Stimulated activated CD4-positive, alpha-beta T cell treated with anti-CD3 and anti-CD28 coated beads, Interleukin-12 subunit alpha, Interleukin-12 subunit beta, amount 100 ng/mL, for 24 hours (primary cell): ENCODE measurements at places on chromosomes 4 and X.

DNA sequence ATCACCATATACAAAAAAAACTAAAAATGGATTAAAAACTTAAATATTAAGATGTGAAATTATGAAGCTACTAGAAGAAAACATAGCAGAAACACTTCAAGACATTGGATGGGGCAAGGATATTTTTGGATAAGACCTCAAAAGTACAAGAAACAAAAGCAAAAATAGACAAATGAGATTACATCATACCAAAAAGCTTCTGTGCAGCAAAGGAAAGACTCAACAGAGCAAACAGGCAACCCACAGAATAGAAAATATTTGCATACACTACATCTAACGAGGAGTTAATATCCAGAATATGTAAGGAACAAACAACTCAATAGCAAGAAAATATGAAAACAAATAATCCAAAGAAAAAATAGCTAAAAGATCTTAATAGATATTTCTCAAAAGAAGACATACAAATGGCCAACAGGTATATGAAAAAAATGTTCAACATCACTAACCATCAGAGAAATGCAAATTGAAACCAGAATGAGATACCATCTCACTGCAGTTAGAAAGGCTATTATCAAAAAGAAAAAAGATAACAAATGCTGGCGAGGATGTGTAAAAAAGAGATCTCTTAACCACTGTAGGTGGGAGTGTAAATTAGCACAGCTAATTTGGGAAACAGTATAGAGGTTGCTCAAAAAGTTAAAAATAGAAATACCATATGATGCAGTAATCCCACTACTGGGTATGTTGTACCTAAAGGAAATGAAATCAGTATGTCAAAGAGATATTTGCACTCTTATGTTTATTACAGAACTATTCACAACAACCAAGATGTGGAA, 17.8 kb upstream of the LRCH2 start:
- DNase-seq = no peak

- no peak for DNase-seq
Measured at GRCh38 chr4:164770010-164770724, 16.2 kb downstream of the SMIM31 start.

GRCh38 chr4:47642191-47642830, 157.2 kb downstream of the ATP10D start:
- DNase-seq = no peak

GRCh38 chr4:17577665-17578481, 875 bp downstream of the LAP3 start:
- DNase-seq = peak; percentile 31

DNA sequence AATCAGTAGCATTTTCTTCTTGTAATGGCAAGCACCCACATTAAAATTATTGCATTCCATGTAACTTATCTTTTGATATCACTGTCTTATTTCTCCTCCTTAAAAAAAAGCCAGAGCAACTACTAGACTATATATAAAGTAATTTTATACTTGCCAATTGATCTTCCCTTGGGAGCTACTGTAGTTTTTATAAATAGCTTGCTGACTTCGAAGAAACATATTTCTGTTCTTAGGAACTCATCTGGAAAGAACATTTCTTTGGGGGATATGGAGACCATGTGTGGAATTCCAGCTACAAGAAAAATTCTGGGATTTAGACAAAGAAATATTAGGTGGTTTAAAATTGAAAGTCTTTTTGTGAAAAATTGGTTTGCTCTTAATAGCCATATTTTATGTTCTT, 94.9 kb downstream of the BMPR1B start:
- DNase-seq = no peak

DNA sequence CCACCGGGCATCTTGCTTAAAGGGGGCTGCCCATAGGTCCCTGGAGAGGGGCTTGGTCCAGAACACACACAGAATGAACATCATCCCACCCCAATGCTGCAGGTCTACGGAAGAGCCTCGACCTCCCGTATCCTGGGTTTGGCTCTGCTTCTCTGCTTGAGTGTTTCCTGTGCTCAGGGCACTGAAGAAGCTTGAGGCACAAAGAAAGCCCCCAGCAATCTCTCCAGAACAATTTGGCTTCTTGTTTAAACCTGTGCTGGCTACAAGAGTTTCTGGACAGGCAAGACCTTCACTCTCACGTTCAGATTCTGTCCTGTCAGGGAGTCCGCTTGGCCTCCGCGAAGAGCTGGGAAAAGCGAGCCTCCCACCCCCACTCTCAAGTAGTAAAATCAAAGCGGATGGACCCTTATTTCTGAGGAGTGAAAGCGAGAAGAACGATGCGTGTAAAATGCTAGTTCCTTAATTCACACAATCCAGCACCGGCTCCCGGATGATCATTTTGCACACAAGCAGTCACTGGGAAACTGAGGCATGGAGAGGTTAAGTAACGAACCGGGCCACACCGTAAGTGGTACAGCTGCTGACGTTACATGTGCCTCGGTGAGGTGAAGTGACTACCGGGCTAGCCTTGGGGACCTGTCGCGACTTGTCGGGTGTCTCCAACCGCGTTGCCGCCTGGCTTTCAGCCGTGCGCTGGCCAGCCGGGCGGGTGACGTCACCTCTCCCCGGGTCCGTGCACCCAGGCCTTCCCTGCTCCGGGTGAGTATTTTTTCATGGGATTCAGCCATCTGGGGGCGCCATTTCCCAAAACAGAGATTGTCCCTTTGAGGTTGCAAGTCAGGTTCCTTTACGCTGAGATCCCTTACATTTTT, 3.1 kb upstream of the SFRP2 start:
- DNase-seq = no peak

- DNase-seq = no peak
Measured at GRCh38 chr4:15504041-15504440, 34.4 kb downstream of the CC2D2A start.

DNA sequence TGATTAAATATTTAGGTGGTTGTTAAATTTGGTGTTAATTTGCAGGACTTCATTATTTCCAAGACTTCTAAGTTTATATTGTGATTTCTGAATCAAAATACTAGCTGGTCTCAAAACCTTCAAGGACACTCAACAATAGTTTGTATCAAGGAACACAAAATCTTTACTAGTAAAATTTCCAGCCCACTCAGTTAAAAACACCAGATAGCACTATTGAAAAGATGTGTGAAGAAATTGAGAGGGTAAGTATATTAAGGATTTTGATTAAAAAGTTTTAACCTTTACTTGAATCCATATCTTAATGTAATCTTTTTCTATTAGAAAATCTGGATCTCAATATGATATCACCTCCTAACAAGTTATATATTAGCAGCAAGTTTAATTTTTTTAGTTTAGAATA, 89.3 kb upstream of the UGT8 start:
- DNase-seq = no peak

- DNase-seq = no peak
Measured at GRCh38 chrX:2262668-2263055, 238.1 kb downstream of the DHRSX start.

DNA sequence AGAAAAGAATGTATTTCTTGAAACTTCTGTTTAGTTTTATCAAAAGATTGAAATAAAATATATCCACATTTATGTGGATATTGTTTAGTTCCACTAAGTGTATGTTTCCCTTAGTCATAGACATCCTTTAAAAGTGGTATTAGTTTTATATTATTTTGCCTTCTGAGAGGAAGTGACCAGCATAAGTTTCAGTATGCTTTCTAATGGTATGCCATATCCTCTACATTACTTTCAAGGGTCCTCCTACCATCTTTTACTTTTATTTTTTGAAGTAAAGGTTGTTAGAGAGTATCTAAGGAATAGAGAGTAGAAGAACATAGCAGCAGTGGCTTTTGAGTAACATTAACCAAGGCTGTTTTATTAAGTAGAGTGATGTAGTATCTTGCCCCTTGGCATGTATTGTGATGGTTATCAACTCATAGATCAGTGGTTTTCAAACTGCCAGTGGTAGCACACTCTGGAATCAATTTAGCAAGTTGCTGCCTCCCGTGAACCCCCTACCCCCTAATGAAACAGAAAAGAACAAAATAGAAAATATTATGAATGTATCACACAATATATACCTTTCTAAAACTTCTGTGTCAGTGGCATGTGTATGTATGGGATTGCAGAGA, 44.8 kb downstream of the RBPJ start:
- DNase-seq = no peak

DNA sequence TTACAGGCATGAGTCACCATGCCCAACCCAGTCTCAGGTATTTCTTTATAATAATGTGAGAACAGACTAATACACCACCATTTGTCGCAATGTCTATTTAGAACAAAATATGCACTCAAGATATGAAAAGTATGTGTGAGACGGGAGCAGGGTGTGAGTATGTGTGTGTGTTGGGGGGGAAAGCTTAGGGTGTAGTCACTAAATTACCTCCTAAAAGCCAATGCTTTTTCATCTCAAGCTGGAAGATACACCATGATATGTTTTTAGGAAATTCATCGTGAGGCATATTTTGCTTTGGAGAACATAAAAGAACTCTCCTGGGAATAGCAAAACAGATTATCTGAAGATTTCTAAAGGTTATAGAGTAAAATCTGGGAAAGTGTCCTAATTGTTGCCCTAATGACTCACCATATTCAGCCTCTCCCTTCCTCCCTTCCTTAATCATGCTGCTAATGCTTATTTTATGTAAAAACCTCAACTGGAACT, 262.7 kb downstream of the PDHA2 start:
- DNase-seq = no peak

DNA sequence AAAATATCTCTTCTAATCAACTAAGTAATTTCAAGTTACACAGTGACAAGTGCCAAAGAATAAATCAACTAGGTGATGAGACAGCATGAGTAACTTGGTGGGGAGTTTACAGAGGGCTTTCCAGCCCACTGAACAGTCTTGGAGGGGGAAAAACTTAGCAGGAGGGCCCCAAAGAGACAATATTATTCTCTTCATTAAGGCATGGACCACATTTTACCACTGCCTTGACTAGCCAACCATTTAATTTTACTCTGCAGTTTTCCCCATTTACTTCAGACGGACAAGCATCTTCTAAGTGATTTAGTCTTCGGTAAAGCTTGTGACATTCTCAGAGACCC, 25.3 kb upstream of the GATB start:
- DNase-seq = no peak

DNA sequence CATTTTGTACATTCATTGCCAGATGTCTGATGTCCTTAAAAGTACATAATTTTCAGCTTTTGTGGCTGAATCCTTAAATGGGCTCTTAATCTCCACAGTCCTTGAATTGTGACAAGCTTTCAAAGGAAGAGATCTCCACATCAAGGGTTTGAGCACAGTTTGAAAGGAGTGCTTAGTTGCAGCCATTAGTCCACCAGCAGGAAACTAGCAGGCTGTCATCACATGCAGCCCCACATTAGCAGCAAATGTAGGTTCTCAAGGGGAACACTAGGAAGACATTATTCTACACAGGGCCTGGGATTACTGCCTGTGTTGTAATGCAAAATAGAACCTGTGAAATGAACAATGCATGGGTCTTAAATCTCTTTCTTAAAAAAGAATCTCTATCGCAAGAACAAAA, 173.2 kb downstream of the CBLL2 start:
- DNase-seq = no peak
